CD4-positive, alpha-beta T cell treated with Interleukin-4 for 4 hours (primary cell): ENCODE measurements at places on chromosomes 2 and 18.

DNA sequence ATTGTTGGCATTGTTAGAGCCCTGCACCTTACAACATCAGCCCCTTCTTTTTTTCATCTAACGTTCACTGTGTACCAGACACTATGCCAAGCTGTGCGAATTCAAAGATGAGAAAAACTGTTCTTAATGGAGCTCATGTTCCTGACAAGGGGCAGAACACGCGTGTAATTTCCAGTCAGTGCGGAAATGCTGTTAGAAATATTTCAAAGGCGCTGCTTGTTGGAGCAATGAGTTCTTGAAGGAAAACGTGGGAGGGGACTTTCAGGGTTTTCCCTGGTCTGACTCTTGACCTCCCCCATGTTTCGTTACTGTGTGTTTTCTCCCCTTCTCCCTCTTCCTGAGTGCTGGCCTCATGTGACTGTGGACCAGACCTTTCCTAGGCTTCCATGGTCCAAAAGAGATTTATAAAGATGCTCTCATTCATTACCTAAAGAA lies 1.5 kb downstream of the MTHFD2 start:
- no peak for DNase-seq

DNA sequence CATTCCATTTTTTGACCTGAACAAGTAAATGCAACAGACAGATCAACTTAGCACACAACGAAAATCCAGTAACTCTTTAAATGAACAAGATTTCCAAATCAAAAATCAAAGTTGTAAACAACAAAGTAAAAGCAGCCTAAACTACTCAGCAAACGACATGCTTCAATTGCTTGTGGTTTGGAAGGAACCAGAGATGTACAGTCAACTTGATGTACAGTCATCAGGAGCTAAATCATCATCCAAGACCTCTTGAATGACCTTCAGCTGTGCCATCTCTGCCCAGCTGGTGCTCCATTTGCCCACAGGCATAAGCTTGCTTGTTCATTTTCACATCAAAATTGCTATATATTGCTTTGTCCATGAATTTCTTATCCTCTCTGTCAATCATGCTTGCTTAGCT lies 109.8 kb downstream of the UPP2 start:
- DNase-seq = no peak

GRCh38 chr2:73448856-73449255 lies 63.2 kb downstream of the ALMS1 start:
- no peak for DNase-seq

DNA sequence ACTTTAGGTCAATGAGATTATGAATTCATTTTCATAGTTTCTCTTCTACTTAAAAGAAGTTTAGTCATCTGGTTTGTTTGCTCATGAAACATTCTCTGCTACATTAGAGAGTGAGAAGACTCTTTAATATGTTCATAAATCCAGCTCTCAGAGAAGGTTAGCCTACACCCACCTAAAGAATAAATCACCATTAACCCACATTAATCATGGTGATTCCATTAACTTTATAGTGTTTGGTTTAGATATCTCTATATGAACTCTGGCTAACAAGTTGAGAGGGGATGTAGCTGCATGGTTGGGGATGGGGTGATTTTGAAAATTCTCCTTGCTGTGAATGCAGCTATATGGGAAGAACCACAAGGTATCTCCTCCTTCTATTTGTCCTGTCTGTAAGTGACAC lies 10.7 kb downstream of the TFPI start:
- no peak for DNase-seq

DNA sequence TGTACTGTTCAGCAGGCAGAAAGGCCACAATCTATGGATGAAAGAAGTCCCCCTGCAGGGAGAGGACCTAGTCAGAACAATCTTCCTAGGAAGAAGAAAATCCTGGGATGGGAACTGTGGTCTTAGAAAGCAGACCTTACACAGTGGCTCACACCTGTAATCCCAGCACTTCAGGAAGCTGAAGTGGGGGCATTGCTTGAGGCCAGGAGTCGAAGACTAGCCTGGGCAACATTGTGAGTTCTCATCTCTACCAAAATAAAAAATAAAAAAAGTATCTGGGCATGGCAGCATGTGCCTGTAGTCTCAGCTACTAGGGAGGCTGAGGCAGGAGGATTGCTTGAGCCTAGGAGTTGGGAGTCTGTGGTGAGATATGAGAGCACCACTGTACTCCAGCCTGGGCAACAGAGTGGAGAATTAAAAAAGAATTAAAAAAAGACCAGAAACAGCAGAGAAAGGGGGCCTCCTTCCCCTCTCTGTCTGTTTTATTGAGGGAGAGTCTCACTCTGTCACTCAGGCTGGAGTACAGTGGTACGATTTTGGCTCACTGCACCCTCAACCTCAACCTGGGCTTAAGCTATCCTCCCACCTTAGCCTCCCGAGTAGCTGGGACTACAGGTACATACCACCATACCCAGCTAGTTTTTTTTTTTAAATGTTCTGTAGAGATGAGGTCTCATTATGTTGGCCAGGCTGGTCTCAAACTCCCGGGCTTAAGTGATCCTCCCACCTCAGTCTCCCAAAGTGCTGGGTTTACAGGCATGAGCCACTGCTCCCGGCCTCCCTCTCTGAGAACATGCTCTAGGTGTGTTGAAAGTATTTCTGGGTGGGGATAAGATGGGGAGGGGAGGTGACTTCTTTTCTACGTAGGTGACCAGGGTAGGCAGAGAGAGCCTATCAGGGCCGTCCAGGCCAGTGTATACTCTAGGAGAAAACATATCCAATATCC lies 7.4 kb downstream of the RHOB start:
- DNase-seq = no peak

DNA sequence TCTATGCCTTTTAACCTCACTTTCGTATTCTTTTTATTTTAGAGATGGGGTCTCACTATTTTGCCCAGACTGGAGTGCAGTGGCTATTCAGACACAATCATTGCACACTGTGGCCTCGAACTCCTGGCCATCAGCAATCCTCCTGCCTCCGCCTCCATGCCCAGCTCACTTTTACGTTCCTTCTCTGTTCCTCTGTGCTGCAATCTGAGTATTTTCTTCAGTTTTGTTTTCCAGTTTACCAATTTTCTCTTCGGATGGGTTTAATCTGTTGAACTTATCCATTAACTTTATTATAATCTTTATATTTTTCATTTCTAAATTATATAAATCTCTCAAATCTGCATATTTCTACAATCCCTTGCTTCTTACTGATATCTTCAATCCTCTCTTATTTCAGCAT lies 38.6 kb downstream of the SIGLEC15 start:
- DNase-seq = no peak

- no peak for DNase-seq
Observed at GRCh38 chr2:59584958-59585357, 968.5 kb downstream of the BCL11A start.

DNA sequence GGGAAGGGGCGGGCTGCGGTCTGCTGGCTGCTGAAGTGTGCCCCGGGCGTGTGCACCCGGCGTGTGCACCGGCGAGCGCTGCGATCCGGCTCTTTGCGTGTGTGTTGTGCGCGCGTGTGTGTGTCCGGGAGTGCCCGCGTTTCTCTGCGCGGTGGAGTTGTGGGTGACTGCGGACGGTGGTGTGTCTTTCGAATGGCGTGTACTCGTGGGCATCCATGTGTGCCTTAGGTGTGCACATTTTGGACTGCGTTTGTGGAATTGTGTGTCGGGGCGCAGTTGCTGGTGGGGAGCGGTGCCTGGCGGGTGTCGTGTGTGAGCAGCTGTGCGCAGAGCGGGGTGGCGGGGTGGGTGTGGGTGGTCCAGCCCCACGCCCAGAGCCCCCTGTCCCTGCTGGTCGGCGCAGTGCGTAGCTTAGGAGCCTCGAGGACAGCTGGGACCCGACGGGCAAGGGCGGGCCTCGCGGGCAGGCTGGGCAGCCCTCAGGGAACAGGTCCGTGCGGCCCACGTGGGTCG lies 533 bp downstream of the HPCAL1 start:
- no peak for DNase-seq

GRCh38 chr18:3281456-3282400 lies 19.8 kb downstream of the MYL12B start:
- DNase-seq = peak; percentile 80

DNA sequence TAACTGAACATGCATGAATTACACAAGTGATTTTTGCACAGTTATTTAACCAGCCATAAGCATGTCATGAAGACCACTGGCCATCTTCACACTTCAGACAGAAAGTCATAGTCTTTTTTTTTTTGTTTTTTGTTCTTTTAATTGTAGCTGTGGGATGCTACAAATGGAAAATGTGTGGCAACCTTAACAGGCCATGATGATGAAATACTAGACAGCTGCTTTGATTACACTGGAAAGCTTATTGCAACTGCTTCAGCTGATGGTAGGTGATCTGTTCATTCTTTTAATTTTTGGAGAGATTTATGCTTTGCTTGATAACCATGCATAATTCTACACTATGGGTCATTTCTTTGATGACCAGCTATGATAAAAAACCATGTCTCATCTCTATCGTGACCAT lies 35.6 kb downstream of the DAW1 start:
- DNase-seq = no peak

- no peak for DNase-seq
Observed at GRCh38 chr2:225340923-225341322, 58.6 kb upstream of the NYAP2 start.

DNA sequence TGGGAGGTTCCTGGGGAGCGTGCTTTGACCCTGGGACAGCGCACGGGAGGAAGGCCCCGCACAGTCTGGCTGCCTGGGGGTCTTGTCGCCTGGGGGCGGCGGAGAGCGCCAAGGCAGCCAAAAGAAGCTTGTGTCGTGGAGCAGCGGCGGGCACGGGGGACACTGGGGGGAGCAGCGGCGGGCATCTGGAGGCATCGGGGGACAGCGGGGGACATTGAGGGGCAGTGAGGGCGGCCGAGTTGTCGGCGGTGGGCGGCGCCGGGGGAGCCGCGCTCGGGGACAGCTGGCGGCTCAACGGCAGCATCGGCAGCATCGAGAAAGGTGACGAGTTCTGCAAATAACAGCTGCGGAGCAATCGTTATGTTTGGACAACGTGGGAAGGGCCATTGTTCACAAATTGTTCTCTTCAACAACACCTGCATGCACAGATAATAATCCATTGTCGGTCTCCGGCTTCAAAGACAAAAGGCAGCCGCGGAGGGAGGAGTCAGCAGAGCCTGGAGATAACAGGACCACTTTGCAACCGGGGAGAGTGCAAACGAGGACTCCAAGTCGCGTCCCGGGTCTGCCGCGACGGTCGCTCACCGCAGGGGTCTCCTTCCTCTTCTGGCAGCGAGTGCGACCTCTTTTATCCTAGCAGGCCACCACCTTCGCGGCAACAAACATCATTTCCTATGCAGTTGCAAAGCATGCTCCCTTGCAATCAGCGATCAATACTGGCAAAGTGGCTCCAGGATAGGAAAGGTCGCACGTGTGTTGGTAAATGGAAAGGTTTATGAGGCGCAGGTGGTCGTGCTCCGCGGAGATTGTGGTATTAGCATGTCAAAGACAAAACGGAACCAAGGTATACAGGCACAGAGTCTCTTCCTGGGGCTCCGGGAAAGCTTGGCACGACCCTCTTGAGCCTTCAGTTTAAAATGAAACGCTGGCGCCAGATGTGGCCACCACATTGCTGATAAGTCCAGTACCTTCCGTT lies 132.3 kb upstream of the DLX2 start:
- peak; percentile 20 for DNase-seq

DNA sequence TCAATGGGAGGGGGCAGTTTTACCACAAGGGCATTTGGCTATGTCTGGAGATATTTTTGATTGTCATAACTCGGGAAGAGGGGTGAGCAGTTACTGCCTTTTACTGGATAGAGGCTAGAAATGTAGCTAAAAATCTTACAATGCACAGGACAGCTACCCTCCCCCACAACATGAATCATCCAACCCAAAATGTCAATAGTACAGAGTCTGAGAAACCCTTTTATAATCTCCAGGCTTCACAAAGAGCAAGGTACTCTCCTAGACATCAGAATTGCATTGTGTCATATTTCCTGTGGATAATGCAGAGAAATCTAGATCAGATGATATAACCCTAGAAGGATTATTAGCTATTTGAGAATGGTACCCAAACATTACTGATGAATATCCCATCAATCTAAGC lies 277.1 kb upstream of the NRP2 start:
- DNase-seq = no peak

- no peak for DNase-seq
Observed at GRCh38 chr18:75524841-75525240, 97.3 kb upstream of the SMIM21 start.

- no peak for DNase-seq
Observed at GRCh38 chr2:164824872-164825271, 16.8 kb downstream of the COBLL1 start.

GRCh38 chr2:122481244-122481622 lies 725.8 kb downstream of the TSN start:
- DNase-seq = no peak

DNA sequence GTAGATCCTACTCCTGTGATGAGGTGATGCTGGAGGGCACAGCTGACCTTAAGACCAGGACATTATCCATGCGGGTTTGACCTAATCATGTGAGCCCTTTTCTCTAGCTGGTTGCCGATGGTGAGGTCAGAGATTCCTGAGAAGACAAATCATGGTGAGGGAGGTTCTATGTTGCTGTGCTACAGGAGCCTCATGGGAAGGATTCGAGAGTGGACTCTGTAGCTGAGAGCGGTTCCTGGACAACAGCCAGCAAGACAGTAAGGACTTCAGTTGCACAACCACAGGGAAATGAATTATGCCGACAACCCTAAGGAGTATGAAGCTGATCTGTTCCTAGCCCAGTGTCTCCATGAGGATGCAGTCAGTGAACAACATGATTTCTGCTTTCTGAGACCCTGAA lies 80.4 kb downstream of the EPB41L3 start:
- DNase-seq = no peak

DNA sequence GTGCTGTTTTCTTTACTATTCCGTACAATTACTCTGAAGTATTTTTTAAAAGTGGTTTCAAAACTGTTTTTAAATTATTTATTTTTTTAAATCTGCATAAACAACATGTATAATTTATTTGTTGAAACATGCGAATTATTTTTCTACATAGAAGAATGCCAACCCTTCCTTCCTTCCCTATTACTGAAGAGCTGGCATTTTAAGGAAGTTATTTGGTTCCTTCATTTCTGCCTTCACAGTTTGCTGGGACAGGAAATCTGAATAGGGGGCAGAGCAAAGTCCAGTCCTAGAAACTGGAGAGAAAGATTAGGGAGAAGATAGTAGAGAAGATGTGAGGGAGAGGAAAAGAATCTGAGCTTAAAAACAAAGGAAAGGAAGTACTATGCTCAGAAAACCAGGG lies 146.7 kb upstream of the ACVR2A start:
- DNase-seq = no peak

GRCh38 chr2:145290986-145291385 lies 771.1 kb upstream of the ZEB2 start:
- DNase-seq = no peak

- no peak for DNase-seq
Observed at GRCh38 chr2:190490502-190490901, 44.0 kb downstream of the NEMP2 start.

- DNase-seq = no peak
Observed at GRCh38 chr18:79755496-79756142, 42.1 kb upstream of the KCNG2 start.

GRCh38 chr2:70340761-70341476 lies 39.1 kb upstream of the FAM136A start:
- peak; percentile 35 for DNase-seq
